Stimulated activated CD8-positive, alpha-beta memory T cell treated with anti-CD3 and anti-CD28 coated beads, Interleukin-7, amount 100 ng/mL, for 1 hour (primary cell): ENCODE measurements at places on chromosomes 7 and 10.

GRCh38 chr7:10770176-10770575 is 203.5 kb upstream of the PHF14 start:
- DNase-seq, result no peak

DNA sequence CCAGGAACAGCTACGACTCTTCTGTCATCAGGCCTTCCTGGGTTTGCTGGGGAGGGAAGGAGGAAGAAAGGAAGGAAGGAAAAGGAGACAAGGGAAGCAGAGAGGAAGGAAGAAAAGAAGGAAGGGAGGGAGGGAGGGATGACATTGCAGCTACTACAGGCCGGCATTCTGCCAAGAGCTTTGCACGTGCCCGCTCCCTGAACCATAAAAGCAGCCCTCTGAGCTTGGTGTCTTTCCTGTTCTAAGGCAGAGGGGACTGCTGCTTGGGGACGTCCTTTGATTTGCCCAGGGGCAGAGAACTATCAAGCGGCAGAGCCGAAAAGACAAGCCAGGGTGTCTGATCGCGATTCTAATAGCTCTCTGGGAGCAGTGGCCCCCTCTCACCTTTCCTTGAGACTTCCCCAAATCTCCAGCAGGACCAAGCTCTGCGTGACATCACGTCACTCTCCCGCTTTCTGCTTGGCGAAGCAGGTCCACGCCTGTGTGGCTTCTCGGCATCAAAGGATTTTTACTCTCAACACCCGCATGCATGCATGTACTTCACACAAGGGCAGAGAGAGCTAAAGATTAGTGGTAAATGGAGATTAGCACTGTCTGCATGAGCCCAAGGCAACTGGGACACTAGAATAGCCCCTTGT is 167.8 kb upstream of the AUTS2 start:
- no peak for DNase-seq

DNA sequence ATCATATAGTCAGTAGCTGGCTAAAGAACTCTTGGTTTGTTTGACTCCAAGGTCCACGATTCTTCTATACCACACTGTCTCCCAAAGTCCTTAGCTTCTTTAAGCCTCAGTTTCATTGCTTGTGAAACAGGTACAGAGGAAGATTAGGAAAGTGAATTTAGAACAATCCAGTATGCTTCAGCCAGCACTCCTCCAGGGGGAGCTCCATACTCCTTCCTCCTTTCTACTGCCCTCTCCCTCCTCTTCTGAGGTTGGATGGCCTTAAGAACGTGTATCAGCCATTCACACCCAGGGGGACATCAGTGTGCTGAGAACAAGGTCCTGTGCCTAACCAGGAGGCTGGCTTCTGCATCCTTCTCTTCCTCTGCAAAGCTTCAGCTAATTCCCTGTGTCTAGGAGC is 54.8 kb upstream of the CALD1 start:
- DNase-seq, result no peak

DNA sequence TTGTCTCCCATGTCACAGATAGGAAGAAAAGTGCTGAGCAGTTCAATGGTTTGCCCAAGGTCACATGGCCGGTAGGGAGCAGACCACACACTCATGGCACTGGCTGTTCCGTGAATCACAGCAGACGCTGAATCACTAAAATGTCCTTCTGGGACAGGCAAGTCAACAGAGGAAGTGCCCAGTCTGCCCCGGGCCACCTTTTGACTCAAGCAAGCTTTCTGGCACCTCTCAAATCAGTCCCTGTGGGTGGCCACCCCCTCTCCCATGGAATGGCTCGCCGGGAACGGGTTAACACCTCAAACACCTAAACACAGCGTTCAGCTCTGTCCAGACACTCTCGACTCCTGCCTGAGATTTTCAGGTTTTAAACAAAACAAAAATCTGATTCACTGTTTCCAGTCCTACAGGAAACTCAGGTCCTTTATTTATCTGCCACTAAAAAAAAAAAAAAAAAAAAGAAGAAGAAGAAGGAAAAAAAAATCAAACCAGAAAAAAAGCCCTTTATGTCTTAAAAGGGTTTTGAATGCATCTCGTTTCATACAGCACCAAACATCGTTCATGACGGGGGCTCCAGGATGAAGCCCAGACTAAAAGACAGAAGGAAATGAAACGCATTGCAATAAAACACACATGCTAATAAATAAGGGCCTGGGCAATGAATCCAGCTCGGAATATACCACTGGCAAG is 15.5 kb downstream of the CARD11 start:
- no peak for DNase-seq

GRCh38 chr10:124665558-124665957 is 78.6 kb downstream of the FAM53B start:
- no peak for DNase-seq

DNA sequence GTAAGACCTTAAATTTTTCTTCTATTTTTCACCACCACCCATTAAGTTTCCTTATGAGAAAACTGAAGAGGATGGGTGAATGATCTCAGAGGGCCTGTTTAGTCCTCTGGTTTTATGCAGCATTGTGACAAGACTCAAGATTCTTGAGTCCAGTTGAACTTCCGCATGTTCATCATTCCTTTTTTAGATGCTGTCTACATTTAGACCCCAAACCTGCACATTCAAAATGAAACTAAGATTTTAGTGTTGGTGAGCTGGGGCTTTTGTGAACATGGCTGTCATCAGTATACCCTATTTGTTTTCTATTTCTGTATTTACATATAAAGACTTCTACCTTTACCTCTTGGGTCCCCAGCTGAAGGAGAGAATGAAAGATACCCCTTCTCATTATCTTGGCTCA is 31.1 kb downstream of the NET1 start:
- no peak for DNase-seq

- no peak for DNase-seq
Measured at GRCh38 chr10:91251430-91252056, 31.1 kb downstream of the PCGF5 start.

DNA sequence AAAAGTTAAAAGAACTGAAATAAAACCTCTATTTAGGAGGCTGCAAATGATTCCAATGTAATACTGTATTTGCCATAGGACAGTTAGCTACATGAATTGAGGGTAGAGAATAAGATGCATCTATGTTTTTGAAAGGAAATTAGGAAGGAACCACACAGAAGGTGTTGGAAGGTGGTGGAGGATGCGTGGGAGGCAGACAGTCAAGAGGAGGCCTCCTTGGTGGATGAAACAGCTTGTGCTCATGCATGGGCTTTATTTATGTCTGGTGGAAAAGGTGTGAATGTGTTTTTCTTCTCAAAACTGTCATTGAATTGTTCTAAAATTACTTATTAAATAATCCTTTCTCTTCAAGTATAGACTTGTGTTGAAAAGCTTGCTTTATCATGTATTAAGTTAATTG is 314.4 kb upstream of the NPSR1 start:
- DNase-seq, result no peak

- no peak for DNase-seq
Measured at GRCh38 chr10:33920351-33920750, 585.9 kb upstream of the NRP1 start.

DNA sequence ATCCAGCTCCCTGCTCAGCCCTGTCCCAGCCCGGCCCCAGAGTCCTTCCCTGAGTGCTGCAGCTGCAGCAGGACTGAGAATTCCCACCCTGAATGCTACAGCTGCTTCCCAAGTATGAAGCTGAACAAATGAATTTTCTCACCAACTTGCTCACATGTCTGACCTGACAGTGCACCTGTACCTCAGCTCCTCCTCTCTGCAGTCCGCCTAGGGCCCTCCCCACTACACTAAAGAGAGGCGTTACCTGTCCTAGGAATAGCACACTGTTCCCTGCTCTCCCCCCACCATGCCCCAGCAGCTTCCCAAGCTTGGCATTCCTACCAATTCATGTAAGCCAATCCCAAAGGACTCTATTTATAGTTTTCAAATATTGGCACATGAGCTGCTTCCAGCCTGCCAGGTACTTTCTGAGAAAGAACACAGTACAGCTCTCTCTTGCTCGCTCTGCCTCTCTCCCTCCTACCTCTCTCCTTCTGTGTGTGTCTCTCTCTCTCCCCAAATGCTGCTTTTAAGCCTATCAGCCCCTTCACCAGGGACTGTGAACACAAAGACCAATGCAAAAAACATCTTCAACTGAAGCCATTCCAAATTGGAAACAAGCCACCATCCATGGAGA is 400.1 kb downstream of the TNS3 start:
- DNase-seq, result no peak

- DNase-seq, result no peak
Measured at GRCh38 chr10:33263453-33263852, 71.0 kb downstream of the NRP1 start.

- DNase-seq, result no peak
Measured at GRCh38 chr7:138649506-138649905, 51.7 kb downstream of the SVOPL start.

DNA sequence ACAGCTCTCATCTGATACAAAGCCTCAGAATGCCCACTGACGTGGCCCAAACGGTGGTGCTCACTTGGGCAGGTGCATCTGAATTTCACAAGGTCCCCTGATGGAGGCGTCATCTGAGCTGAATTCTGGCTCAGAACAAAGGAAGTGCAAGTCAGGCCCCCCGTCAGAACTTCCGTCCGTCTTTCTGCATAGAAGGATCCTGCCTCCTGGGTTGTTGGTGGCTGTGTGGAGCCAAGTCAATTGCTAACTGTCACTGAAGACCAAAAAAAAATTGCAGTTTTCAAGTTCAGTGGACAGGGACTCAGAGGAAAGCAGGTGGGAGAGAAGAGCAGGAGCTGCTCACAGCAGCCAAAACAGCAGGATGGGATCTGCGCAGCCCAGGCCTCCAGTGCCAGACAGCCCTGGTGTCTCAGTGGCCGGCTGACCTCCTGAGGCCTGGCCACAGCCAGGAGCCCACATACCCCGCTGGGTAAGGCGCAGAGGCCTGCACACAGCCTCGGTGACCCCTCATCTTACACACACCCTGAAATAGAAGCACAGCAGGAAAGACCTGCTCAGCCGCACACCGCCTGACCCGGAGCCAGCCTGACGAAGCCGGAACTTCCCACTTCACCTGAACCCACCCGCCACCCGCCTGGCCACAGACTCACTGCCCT is 49.4 kb downstream of the PYROXD2 start:
- no peak for DNase-seq

DNA sequence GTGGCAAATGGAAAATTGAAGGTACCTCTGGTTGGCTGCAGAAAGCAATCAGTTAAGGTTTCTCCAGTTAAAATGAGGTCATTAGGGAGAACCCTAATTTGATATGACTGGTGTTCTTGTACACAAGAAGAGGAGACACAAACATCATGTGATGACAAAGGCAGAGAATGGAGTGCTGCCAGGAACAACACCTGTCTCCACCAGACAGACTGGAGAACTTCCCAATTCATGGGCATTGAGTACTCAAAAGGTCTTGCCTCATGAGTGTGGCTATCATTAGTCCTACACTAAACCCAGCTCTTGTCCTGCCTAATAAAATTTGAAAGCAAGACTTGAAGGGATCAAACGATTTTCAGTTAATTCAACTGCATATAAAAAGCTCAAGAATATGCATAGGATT is 152.6 kb downstream of the PTPN20 start:
- DNase-seq, result no peak

- DNase-seq, result no peak
Measured at GRCh38 chr10:77080361-77081027, 557.1 kb downstream of the KCNMA1 start.

DNA sequence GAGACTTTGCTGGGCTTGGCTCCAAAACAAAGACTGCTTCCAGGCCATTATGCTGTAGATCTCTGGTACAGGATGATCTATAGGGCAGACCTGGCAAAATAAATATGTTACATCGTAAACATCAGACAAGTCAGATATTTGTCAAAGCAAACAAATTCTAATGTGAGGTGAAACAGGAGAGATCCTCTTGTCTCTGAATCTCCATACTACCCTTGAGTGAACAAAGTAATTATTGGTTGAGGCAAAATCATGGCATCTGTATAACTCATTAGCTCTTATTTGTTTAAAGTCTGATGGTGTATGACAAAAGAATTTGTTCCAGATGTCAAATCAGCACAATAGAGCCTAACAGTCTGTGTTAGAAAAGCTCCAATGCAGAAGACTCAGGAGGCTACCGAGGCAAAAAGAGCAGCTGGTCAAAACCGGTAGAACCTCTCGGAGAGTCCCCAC is 1291.5 kb downstream of the TYW1 start:
- DNase-seq, result no peak

- DNase-seq, result no peak
Measured at GRCh38 chr10:97607095-97607636, 17.6 kb downstream of the C10orf62 start.

DNA sequence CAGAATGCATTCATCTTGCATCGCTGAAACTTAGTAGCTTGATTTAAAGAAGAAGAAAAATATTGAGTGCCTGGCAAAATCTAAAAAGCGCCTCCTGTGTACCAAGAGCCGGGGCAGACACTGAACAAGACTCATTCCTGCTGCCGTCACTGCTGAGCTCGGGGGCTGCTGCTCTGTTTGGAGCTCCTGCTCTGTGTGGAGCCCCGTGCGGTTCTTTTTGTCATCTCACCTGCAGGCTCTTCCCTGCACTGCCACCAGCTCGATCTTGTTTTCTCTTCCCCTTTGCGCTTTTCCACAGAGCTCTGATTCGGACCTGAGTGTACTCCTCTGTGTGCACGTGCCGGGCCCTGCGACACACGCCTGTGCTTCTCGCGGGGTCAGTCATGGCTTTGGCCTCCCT is 462.1 kb upstream of the DPP6 start:
- DNase-seq, result no peak

DNA sequence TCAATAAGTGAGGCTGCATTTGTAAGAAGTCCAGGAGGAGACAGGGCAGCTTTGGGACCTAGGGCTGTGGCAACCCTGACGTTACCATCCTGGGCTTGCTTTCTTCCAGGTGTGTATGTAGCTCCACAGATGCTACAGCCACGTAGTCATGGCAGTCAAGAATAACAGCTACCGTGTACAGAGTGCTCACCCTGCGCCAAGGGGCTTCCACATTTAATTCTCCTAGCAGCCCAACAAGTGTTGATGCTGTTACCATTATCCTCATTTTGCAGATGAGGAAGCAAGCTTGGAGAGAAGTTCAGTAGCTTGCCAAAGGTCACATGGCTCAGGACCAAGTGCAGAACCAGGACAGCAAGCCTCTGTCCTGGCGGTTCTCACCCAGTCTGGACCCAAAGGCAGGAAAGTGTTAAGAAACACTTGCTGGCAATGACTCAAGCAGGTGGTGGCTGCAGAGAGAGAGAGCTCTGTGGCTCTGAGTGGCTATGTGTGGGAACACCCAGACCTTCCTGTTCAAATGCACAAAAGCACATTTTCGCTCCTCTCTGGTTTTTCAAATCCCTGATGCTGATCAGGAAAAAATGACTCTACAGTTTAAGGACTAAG is 89.8 kb downstream of the CREM start:
- no peak for DNase-seq

DNA sequence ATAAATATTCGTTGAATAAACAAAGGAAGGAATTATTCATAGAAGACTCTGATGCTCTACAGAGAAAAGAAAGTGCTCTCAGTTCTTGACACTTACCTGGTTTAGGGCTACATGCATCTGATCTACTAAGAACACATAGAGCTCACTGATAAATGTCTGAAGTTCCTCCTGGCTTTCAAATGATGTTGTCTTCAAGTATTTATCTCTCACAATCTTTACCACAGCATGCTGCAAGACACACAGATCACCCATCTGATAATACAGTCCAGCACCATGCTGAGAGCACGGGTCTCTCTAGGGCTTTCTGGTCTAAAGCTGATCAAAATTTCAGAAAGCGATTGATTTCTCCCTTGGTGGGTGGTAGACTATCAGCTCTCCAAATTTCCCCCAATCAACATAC is 44.5 kb upstream of the MRPS16 start:
- no peak for DNase-seq
